Naive thymus-derived CD8-positive, alpha-beta T cell (primary cell): ENCODE measurements at places on chromosomes 1 and 21. TPM values are rescaled to one million over a fixed set of nuclear protein-coding genes. Genes with fewer than 3 reads are reported as not detected.

- H3K36me3 ChIP-seq, result peaks cover 26% of the 10 kb centered on the region
- no peaks in the 10 kb centered on the region for H3K27me3 ChIP-seq
- peaks cover 28% of the 10 kb centered on the region for H3K4me1 ChIP-seq
- no peak overlapping the region for H3K4me3 ChIP-seq
Measured at GRCh38 chr1:173190101-173190936, 16.8 kb downstream of the TNFSF4 start.

- no peak overlapping the region for H3K27ac ChIP-seq
- no peak for DNase-seq
- no peaks in the 10 kb centered on the region for H3K27me3 ChIP-seq
Measured at GRCh38 chr1:85427331-85427730, 37.6 kb downstream of the DDAH1 start.

DNA sequence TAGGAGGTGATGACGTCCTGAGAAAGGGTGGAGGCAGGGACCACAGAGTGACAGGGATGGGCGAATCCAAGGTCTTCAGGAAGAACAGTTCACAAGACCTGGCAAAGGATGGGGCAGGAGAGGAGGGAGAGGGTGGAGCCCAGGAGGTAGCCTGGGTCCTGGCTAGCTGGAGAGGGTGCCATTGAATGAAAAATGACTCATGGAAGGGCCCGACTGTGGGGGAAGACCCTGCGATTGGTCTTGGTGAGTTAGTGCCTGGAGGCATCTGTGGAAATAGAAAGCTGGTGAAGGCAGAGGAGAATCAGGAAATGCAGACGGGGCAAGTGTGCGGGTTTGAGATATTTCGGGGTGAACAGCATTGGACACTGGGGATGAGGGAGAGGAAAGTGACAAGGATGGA, 60.3 kb upstream of the SLC45A1 start:
- peaks cover 6% of the 10 kb centered on the region for H3K4me1 ChIP-seq
- no peak overlapping the region for H3K27ac ChIP-seq
- H3K27me3 ChIP-seq, result peaks cover 9% of the 10 kb centered on the region
- no peaks in the 10 kb centered on the region for H3K36me3 ChIP-seq

GRCh38 chr1:232521660-232522059, 108.3 kb downstream of the SIPA1L2 start:
- no peaks in the 10 kb centered on the region for H3K36me3 ChIP-seq
- H3K27me3 ChIP-seq, result peaks cover 2% of the 10 kb centered on the region
- H3K4me1 ChIP-seq, result no peaks in the 10 kb centered on the region
- H3K4me3 ChIP-seq, result no peak overlapping the region
- no peak for DNase-seq
- no peak overlapping the region for H3K27ac ChIP-seq

GRCh38 chr1:229952670-229953520, 114.1 kb upstream of the GALNT2 start:
- H3K36me3 ChIP-seq, result peaks cover 6% of the 10 kb centered on the region
- no peaks in the 10 kb centered on the region for H3K27me3 ChIP-seq
- DNase-seq, result no peak

GRCh38 chr21:45166931-45167330, 92.6 kb downstream of the ADARB1 start:
- peaks cover 21% of the 10 kb centered on the region for H3K4me1 ChIP-seq
- DNase-seq, result no peak
- H3K27ac ChIP-seq, result peak overlapping the region; percentile 28

DNA sequence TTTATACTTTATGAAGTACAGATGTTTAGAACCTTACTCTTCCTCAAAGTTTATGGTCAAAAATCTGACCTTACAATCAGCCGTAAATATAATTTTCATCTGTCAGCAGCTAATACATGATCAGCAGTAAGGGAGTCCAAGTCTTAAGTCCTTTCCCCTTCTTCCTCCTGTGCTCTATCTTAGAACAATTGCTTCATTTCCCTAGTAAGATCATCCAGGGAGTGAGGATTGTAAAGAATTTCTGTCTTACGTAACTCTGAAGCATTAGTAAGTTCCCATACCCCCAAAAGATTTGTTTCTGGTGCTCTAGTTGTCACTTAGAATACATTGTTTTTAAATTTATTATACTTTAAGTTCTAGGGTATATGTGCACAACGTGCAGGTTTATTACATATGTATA, 2.1 kb downstream of the SETDB1 start:
- DNase-seq, result no peak
- H3K36me3 ChIP-seq, result peaks cover 58% of the 10 kb centered on the region
- H3K4me1 ChIP-seq, result peaks cover 10% of the 10 kb centered on the region
- peak overlapping the region; percentile 74 for H3K27ac ChIP-seq
- H3K27me3 ChIP-seq, result no peaks in the 10 kb centered on the region

DNA sequence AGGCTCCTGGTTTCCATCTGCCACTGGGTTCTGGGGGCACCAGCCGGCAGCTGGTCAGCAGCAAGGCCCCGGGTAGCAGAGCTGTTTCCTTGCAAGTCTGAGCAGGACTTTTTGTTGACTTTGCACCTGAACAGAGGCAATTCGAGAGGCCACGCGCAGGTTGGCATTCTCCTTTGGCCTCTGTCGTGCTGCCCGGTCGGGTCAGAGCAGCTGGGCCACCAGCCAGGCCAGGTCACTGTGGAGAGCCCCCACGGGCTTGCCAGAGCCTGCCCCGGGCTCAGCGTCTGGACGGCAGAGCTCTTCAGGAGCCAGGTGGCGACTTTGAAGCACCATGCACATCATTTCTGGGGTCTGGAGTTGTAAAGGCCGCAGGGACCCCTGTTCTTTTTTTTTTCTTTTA, 28.4 kb upstream of the TMEM52 start:
- DNase-seq, result no peak
- H3K36me3 ChIP-seq, result no peaks in the 10 kb centered on the region
- peaks cover 4% of the 10 kb centered on the region for H3K27me3 ChIP-seq
- H3K4me1 ChIP-seq, result peaks cover 2% of the 10 kb centered on the region
- no peak overlapping the region for H3K4me3 ChIP-seq
- H3K27ac ChIP-seq, result no peak overlapping the region

GRCh38 chr1:51518033-51518585, 957 bp downstream of the EPS15 start:
- peak; percentile 20 for DNase-seq
- H3K36me3 ChIP-seq, result no peaks in the 10 kb centered on the region
- H3K27ac ChIP-seq, result peak overlapping the region; percentile 93
- H3K27me3 ChIP-seq, result no peaks in the 10 kb centered on the region
- H3K4me1 ChIP-seq, result peaks cover 67% of the 10 kb centered on the region
- peak overlapping the region; percentile 99 for H3K4me3 ChIP-seq

DNA sequence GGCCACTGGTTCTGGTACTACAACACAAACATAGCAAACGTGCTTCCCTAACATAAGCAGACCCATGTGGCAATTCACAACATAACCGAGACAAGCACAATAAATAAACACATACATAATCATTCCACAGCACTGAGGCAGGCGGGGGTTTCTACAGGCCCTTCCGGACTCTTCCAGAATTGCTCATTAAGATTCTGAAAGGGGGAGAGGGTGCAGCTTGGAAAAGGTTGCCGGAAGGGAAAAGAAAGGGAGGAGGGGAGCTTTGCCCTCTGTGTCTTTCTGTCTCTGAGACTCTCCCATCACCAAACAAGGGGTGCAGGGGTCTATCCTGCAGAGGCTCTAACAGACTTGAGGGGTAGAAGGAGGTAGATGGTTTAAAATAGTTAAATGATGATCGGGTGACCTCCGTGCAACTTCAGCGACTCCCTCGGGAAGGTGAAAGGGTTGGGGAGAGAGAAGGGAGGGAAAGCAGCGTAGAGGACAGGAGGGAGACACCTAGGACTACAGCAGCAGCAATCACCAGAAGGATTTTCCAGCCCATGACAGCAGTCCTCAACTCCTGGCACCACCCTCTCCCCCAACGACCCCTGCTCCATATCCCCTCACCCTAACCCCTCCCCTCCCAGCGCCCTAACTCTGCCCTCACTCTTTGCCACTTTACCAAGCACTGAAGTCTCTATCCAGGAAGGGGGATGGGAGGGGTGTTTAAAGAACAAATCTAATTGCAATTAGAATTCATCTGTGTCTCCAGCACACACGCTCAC, 365.5 kb upstream of the ESRRG start:
- no peak overlapping the region for H3K4me3 ChIP-seq
- H3K4me1 ChIP-seq, result peaks cover 10% of the 10 kb centered on the region
- H3K36me3 ChIP-seq, result no peaks in the 10 kb centered on the region

DNA sequence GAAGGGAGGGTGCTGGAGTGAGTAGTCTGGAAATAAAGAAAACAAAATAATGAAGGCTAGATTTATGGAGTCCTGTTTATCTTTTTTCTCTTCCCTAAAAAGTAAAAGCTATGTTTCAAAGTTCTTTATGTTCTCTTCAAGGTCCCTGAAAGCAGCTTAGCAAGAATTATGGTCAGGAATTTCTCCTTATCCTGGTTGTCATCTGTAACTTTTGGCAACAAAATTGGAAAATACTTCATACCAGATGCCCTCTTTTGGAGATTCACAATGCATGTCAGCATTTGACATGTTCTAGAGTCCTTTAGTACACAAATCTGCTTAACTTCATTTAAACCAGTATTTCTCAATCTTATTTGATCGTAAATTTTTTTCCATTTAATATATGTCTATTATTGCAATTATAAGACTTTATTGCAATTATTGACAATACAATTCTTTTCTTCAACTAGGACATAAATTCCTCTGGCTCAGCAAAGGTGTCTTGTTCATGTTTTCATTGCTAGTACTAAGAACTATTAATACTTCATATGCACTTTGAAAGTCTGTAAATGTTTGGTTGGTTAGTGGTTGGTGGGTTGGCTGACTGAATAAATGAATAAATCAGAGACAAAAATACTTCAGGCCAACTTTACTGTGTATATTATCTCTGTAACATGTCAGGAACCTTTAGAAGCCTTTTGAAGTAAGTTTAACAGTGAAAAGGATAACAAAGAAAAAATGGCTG, 101.5 kb downstream of the ATP1B1 start:
- peaks cover 6% of the 10 kb centered on the region for H3K36me3 ChIP-seq
- no peaks in the 10 kb centered on the region for H3K27me3 ChIP-seq
- no peak overlapping the region for H3K4me3 ChIP-seq
- no peak for DNase-seq
- no peak overlapping the region for H3K27ac ChIP-seq

DNA sequence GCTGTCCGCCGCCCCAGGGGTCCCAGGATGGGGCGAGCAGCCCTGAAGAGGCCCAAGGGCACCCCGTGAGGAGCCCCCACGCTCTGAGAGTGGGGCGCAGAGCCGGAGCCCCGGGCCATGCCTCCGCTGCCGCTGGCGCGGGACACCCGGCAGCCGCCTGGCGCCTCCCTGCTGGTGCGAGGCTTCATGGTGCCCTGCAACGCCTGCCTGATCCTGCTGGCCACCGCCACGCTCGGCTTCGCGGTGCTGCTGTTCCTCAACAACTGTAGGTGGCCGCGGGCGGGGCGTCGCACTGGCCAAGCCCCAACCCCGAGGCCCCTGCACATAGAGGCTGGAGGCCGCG, 14.5 kb downstream of the AGRN start:
- no peaks in the 10 kb centered on the region for H3K36me3 ChIP-seq
- no peak overlapping the region for H3K27ac ChIP-seq
- no peak for DNase-seq
- peaks cover 7% of the 10 kb centered on the region for H3K27me3 ChIP-seq
- H3K4me1 ChIP-seq, result peaks cover 10% of the 10 kb centered on the region

DNA sequence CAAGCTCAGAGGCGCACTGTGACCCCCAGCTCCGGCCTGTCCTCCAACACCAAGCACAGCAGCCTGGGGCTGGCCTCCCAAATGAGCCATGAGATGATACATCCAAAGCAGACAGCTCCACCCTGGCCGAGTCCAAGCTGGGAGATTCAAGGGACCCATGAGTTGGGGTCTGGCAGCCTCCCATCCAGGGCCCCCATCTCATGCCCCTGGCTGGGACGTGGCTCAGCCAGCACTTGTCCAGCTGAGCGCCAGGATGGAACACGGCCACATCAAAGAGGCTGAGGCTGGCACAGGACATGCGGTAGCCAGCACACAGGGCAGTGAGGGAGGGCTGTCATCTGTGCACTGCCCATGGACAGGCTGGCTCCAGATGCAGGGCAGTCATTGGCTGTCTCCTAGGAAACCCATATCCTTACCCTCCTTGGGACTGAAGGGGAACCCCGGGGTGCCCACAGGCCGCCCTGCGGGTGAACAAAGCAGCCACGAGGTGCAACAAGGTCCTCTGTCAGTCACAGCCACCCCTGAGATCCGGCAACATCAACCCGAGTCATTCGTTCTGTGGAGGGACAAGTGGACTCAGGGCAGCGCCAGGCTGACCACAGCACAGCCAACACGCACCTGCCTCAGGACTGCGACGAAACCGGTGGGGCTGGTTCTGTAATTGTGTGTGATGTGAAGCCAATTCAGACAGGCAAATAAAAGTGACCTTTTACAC, 29.1 kb downstream of the SLC19A1 start:
- no peak overlapping the region for H3K27ac ChIP-seq
- DNase-seq, result no peak
- H3K27me3 ChIP-seq, result no peaks in the 10 kb centered on the region

DNA sequence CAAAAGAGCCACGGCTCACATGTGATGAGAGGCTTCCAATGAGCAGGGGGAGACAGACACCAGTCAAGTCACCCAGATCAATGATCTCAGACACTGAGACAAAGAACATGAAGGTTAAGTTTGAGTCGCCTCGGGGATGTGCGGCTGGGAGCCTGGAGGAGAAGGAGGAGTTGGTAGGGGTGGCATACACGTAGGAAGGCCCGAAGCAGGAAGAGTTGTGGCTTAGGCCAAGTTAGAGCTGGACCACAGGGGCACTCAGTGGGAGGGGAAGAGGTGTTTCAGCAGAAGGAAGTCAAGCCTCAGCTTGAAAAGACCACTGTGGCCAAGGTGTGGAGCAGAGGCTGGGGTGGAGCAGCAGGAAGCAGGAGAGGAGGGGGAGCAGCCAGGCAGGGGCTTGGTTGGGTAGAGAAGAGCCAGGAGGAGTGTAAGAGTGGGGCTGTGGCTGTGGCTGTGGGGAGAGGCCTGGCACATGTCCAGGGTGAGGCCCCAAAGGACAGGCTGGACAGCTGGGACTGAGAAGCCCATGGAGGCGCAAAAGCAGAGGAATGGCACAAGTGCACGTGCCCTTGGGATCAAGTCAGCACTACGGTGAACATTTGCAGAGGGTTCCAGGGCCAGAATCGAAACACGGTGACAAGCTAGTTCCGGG, 27.6 kb downstream of the CTNNBIP1 start:
- peak; percentile 25 for DNase-seq
- peak overlapping the region; percentile 94 for H3K27ac ChIP-seq
- H3K27me3 ChIP-seq, result no peaks in the 10 kb centered on the region
- H3K4me1 ChIP-seq, result peaks cover 19% of the 10 kb centered on the region

DNA sequence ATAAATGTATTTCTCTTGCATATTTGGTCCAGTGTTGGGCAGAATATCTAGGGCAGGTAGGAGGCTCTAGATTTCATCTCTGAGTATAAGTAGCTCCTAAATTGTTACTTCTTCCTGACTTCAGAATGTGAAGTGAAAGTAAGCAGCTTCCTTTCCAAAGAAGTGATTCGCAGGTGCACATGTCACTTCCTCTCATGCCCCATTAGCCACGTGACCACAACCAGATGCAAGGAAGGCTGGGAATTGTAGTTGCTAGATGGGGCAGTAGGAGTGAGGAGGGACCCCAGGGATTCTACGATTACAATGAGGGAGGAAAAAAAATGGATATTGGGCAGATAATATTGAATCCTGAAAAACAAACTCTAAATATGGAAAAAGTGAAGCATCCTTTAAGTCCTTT, 113.2 kb upstream of the CYYR1 start:
- peak; percentile 14 for DNase-seq
- H3K4me3 ChIP-seq, result peak overlapping the region; percentile 62
- H3K27ac ChIP-seq, result peak overlapping the region; percentile 63
- peaks cover 2% of the 10 kb centered on the region for H3K4me1 ChIP-seq
- no peaks in the 10 kb centered on the region for H3K27me3 ChIP-seq
- H3K36me3 ChIP-seq, result peaks cover 1% of the 10 kb centered on the region

The SLAMF6 gene
- 42.5 TPM for total RNA-seq

The SNX7 gene
- not detected for total RNA-seq

The EVA1C gene
- total RNA-seq, result 18.1 TPM

The MROH9 gene
- not detected for total RNA-seq

The PTGS2 gene
- total RNA-seq, result not detected
